NCI-H2081 (cell line): ENCODE measurements at places on chromosomes 13 and 19.

GRCh38 chr19:5814123-5814851, 9.4 kb downstream of the NRTN start:
- DNase-seq = no peak

DNA sequence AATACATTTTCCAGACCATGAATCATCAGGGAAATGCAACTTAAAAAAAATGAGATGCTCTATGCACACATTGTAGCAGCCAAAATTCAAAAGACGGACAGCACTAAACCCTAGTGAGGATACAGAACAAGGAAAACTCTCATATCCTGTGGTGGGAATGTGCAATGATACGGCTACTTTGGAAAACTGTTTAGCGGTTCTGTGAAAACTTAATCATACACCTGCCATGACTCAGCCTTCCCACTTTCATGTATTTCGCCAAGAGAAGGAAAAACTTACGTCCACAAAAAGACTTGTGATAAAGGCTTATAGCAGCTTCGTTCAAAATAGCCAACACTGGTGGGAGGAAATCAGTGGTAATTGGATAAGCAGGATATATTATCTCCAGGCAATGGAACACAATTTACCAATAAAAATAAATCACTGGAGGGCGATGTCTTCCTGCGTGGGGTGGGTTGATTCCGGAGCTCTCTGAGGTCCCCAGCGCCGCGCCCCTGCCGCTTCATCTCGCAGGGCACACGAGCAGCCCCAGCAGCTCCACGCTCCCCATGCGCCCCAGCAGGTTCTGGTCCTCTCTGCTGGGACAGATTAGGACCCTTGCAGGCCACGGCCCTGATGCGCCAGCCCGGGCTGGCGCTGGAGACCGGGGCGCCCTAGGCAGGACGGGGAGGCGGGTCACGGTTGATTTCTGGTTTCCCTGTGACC, 97.2 kb upstream of the ARHGEF7 start:
- no peak for DNase-seq

- no peak for DNase-seq
These were observed 74.0 kb downstream of the PDS5B start for GRCh38 chr13:32660227-32660626.

DNA sequence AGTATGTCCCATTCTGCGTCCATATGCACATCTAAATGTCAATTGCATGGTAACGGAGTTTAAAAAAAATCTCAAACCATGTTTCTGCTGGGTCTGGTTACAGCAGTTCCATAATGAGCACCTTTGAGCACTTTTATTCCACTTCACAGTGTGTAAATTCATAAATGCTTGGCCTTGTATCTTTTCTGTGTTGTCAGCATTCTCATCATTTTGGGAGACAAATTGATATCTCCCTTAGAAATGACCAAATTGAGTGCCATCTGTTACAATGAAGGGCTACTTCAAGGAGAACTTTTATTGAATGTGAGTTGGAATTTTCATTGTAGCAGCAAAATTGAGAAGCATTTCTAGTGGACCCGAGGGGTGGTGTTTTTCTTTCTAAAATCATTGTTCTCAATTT, 432.9 kb upstream of the PCDH9 start:
- DNase-seq = no peak

DNA sequence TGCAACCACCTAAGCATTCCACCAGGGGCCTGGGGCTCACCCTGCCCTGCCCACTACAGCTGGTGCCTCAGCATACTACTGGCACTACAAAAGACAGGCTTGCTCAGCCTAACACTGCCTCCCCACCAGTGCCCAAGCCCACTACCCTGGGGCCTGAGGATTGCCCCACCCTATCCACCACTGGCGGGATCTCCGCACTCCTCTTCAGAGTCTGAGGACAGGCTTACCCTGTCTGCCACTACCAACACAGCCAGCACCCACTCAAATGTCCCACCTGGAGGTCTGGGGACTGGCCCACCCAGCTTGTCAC, 27.6 kb upstream of the N4BP2L1 start:
- no peak for DNase-seq

- no peak for DNase-seq
These were observed 55.4 kb downstream of the CHST8 start for GRCh38 chr19:33676999-33677665.

DNA sequence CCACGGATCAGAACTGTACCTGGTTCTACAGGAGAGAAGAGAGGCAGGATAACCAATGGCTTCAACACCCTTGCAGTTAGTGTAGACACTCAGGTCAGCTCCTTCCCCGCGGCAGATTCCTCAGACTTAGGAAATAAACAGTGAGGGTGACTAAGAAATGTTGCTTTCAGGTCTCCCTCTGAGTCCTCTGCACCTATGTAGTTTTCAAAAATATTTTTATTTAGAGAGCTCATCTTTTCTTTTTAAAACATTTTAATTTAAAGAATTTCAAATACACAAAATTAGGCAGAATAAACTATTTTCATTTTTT, 195.2 kb downstream of the KLF12 start:
- no peak for DNase-seq

DNA sequence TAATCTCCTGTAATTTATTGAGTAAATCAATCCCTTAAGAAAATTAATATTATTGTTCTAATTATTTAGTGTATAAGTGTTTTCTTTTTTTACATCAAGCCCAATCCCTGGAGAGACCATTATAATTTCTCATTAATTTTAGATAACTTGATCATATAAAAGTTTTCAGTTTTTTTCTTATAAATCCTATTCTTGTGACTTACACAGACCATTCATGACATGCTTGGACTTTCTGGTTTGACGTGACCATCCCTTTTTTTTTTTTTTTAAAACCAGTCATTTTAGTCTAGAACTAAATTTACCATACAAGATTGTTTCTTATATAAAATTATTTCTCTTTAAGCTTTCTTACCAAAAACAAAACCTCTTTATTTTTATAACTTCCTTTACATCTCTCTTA, 5.4 kb upstream of the MTRF1 start:
- DNase-seq = no peak

DNA sequence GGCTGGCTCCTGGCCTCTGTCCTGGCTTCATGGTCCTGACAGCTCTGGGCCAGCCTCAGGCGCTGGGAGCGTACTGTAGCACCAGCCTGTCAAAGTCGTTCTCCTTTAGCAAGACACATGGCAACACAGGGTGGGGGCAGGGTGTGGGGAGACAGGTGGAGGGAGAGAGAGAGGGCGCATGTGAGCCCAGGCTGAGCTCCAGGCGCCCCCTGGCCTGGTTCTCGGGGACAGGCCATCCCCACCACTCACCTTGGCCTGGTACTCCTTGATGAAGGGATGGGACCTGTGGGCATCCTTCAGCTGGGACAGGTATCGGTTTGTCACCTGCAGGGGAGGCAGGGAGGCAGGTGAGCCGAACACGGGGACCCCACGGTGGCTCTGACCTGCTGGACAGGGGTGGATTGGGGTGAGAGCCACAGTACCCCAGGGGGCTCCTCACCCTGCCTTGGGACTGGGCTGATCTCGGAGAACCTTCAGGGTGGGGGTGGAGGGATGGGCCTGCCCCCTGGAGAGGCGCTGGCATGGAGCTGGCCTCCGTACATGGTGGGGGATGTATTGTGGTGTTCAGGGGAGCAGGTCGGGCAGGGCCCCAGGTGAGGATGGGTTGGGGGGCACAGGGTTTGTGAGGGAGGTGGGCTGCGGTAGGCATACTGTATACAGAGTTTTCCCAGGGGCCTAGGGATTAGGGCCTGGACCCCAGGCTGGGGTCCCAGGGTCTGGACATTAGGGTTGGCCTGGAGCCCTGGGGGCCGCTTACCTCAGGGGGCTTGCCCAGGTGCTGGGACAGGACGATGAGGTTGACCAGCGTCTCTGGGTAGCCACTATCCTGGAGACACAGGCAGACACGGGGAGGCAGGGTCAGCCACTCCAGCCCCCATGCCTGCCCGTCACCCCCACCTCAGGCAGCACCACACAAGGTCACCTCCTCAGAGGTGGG, 3.9 kb upstream of the CERS1 start:
- no peak for DNase-seq

- no peak for DNase-seq
These were observed 2039.3 kb downstream of the OLFM4 start for GRCh38 chr13:55067946-55068345.

GRCh38 chr19:10523135-10523636, 5.9 kb upstream of the S1PR5 start:
- DNase-seq = no peak

GRCh38 chr13:54029226-54029625, 1000.6 kb downstream of the OLFM4 start:
- DNase-seq = no peak

GRCh38 chr19:49064768-49065611, at the start of gene NTF4:
Gene NTF4, minus strand, starts transcription at chr19:49064818. Its CDS starts 2,821 bp downstream, at chr19:49061997.
- no peak for DNase-seq

DNA sequence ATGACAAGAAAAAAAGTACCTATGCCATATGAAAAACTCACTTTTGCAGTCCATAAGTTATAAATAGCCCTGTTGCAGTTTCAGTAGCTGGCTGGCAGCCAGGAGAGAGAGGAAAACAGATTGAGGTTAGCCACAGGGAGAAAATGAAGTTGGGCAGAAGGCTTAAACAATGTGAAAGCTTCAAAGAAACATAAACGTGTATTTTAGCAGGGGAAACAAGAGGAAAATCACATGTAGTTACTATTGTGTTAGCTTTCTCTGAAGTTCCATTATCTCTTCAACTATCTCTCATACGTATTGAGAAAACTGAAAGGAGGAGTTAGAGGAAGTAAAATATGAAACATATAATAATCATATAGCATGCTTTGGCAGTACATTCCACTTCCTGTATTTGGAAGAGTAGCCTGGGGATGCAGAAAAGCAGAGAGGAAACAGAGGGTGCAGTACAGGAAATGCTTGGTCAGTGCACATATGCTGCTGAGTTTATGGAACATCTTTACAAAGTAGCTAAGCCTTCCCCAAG, 1551.1 kb downstream of the EFNB2 start:
- no peak for DNase-seq

- no peak for DNase-seq
These were observed 117.7 kb upstream of the KLF12 start for GRCh38 chr13:74251778-74252519.

- no peak for DNase-seq
These were observed 160.2 kb downstream of the URI1 start for GRCh38 chr19:30102239-30102638.

GRCh38 chr19:47778954-47779351, 450 bp downstream of the SELENOW start:
- no peak for DNase-seq

DNA sequence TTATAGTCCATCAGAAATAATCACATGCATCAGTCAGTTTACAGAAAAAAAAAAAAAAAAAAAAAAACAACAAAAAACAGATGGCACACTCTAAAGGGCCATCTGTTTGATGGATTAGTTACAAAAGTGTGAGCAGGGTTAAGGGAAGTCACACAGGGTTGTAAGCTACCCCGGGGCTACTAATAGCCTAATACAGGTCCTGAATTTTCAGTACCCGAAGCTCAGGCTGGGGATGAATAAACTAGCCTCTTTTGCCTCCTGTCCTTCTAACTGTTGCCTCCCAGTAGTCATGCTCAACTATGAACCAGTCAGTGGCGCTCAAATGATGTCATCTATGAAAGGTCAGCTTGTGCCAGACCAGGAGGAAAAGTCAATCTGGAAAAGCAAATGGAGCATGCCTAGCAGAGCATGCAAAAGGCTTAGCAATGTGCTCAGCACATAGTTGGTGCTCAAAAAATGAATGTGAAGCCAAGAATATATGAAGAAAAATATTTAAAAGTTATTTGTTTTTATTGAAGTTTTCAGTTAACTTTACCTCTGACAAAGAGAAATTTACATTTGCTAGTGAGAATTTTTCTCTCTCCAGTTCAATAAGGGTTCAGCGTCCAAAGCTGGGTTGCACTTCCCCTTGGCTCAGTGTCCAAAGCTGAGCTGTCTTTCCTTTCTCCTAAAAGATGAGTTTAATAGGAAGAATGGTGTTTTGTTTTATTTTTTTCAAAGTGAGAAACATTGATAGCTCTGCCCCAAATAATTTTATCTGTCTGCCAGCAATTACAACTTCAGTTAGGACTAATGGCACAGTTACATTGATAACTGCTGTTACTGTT, 30.8 kb upstream of the LRCH1 start:
- DNase-seq = no peak

DNA sequence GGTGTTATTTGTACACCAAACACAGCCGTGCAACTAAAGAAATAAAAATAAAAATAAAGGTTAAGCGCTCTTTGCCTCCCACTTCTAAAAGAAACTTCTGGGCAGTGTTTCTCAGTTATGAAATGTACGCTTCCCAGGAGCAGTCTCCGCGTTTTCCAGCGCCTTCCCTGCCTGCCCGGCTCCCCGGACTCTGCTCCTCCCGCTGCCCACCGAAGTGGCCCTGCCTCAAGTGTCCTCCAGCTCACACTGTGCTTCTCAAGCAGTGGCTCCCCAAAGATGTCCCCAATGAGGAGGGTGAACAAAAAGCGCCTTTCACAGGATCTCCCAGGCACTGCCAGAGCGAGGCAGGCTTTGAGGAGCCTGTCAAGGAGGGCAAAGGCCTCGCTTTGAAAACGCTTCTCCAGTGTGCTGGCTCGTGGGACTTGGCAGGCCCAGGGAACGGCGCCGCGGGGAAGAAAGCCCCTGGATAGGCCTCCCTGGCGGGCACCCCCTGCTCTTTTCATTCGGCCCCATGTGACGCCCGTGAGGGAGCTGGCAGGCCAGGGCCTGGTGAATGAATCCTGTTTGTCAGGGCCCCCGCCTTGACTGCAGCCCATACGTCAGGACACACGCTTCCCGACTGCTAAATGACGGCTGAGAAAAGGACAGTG, 187.1 kb downstream of the FOXO1 start:
- DNase-seq = no peak

DNA sequence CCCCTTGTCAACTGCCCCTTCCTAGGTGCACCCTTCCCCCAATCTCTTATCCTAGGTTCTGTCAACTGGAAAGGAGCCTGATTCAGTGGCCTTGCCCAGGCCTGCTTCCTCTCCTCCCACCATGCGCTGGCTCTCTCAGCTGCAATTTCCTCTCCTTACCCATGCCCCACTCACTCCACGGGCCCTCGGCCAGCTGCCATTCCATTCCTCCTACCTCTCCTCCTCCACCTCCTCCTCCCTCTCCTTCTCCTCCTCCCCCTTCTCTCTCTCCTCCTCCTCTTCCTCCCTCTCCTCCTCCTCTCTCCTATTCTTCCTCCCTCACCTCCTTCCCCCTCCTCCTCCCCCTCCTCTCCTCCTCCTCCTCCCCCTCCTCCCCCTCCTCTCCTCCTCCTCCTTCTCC, 9.6 kb upstream of the TIMM44 start:
- no peak for DNase-seq

DNA sequence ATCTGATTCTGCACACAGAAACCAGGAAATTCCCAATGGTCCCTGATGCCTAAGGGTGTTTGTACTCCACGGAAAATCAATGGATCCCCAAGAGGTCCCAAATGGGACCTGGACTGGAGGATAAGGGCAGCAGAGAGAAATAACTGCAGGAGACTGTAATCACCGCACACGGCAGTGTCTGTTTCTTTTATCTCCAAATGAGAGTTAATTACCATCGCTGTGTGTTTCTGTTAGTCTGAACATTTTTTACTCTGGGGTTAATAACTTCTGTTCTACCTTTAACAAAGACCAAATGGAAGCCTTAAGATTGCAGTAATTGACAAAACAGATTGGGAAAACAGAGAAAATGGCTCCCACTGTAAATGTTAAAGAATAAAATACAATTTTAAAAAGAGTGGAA, 320.9 kb downstream of the DCLK1 start:
- DNase-seq = peak; percentile 89

GRCh38 chr13:80338781-80339562, 2.0 kb downstream of the SPRY2 start:
- peak; percentile 9 for DNase-seq
